ENCODE measurements at places on chromosomes 6 and 20.

- peak; percentile 30 for DNase-seq
Observed at GRCh38 chr6:42727087-42727611, 4.8 kb upstream of the PRPH2 start.

DNA sequence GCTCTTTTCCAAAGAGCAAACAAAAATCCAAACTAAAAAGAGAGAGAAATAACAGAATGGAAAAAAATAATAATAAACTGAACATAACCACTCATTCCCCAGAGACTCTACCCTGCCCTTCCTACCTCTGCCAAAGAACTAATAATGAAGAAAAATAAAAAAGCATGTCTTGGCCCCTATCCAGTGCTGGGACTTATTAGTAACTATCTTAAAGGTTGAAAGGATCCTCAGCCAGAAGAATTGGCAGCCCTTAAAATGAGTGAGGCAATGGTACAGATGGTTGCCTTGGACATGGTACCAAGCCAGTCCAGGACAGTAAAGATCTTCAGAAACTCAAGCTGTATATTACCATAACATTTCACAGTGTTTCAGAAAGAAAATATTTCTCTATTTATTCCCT lies 279.3 kb downstream of the HACE1 start:
- no peak for DNase-seq

DNA sequence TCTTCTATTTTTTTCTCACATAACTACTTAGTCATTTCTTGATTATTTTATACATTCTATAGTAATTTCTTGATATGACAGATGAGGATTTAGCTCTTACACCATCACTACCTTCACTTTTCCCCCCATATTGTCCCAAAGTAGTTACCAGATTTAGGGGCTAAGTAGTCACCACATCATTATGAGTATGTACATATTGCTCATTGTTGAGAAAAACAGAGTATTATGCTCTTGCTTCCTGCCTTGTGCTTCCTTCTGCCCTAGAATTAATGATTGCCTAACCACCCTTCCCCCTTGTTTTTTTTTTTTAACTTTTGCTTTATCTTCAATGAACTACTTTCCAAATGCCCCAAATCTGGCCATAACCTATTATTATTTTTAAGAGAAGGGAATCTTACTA lies 6.8 kb upstream of the HLA-B start:
- no peak for DNase-seq

DNA sequence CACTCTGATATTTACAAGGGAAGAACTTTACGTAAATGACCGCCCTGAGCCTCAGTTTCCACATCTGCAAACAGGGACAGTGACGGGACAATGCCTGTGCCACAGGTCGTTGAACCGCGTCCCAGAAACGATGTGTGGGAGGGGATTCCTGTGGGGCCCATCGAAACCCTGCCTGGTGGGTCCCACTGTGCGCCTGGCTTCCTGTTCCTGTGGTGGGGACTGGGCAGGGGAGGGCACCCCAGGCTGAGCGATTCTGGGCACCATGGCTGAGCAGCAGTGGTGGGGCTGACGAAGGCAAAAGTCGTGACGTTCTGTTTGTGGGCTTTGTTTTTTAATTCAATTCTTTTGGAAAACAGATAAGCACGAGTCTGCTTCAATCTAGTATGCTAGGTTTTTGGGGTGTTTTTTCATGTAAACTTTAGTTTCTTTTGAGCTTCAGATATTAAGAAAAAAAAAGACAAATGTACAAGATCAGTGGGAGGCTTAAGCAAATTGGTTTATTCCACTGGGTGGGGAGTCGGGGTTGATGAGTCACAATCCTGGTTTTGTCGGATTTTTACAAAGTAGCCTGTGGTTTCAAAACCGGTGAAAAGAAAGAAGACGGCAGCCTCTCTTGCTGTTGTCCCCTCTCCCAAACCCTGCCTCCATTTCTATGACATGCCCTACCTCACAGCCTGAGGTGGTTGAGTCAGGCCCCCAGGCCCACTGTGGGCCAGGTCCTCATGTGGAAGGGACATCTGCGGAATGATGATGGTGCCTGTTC lies 40.4 kb downstream of the GNAS-AS1 start:
- DNase-seq: no peak

All from GM06990 (cell line).